Fibroblast of upper back skin (primary cell): ENCODE measurements at places on chromosomes 5 and 9.
A peak's percentile ranks its signal among the peaks of the same experiment; 100 is the strongest.

DNA sequence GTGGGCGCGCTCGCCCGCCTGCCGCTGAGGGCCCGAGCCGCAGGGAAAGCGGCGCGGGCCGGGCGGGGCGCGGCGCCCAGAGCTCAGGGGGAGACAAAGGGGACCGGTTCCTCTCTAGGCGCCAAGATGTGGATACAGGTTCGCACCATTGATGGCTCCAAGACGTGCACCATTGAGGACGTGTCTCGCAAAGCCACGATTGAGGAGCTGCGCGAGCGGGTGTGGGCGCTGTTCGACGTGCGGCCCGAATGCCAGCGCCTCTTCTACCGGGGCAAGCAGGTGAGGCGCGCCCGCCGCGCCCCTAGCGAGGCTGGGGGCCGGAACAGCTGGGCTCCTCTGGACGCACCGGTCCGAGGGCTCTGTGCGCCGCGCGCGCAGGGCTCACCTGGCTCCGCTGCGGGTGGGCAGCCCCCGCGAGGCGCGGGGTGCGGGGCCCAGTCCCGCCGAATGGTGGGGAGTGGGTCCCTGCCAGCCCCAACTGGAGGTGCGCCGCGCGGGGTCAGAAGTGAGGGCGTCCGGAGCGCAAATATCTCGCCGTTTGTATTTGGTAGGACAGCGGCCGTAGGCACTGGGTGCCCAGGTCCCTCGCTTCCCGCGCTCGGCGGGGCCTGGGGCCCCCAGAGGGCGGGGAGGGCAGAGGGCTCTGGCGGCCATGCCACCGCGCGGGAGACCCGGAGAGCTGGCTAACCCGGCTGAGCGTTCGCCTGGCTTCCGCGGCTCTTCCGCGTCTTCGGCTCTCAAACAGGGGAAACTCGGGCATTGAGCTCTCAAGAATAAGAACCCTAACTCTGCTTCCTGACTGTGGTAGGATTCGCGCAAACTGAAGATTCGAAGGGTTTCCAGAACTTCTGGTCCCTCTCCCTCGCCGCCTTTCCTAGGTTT is 607 bp downstream of the UHRF2 start:
- no peak for DNase-seq

DNA sequence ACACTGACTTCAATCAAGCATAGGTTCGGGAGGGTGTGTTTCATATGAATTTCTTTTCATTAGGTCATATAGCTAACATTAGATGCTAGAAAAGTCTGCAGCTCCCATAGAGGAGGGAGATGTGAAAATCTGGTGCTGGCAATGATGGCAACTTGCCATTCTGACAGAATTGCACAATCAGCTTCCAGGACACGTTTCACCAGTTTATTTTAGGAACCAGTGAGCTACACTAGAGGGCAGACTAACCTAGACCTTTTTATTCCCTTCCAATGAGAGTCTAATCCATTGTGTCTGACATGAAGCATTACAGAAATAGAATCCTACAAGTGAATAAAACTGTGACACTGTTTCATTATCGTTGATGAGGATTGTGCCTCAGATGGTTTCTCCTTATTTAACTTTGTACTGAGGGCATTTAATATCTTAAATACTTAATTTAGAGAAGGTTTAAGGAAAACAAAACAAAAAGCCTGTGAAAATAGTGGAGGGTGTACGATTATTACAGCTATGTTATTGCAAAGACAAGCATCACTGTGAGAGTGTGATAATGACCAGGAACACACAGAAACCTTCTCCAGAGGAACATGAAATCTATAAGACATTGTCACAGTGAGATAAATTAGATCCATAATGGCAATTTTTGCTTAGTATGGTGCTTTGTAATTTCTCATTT is 363.3 kb upstream of the RPS23 start:
- DNase-seq = peak; percentile 90

- DNase-seq = no peak
Measured at GRCh38 chr9:12735665-12736064, 39.2 kb upstream of the LURAP1L start.

- DNase-seq = no peak
Measured at GRCh38 chr5:74994826-74995225, 57.5 kb downstream of the GCNT4 start.

DNA sequence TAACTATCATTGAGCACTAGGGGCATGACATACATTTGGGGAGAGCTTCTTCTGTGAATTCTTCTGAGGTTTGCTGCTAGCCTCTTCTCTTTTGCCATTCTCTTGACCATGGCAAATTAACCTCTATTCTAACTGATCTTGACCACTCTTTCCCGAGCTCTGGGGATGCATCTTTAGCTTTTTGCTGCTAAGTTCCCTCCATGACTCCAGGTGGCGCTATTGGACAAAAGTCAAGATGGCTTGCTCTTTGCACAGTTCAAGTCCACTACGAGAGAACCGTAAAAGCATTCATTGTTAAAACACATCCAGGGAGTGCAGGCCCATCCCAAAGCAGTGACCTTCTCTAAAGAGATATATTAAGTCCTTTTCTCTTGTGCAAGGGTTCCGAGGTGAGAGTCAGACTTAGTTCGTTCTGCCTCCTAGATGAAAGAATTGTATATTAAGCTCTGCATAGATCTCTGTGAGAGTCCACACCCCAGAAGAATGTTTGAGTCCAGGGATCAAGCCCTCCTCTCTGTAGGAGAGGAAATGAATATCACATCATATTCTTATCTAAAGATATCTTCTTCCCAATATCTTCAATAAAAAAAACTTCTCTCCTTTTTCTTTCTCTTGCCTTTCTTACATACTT is 1152.9 kb upstream of the CDH6 start:
- DNase-seq = peak; percentile 33

DNA sequence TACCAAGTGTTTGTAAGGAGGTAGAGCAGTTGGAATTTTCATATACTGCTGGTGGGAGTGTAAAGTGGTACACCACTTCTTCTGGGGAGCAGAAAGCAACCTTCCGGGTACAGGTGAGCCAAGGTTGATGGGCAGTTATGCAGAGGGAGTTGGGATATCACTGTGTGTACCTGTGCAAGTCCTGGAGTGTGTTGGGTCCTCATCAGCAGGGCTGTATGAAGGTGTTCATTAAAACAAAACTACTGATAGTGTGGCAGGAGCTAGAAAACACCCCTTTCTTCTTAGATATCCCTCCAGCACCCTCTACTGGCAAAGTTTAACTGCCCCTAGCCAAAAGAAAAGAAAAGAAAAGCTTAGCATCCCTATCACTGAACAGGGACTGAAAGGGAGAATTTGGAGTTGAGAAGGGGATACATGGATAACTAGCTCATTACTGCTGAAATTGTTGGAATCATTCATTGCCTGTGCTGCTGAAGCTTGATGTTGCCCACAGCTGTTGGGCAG is 10.7 kb downstream of the MARCHF6 start:
- no peak for DNase-seq

DNA sequence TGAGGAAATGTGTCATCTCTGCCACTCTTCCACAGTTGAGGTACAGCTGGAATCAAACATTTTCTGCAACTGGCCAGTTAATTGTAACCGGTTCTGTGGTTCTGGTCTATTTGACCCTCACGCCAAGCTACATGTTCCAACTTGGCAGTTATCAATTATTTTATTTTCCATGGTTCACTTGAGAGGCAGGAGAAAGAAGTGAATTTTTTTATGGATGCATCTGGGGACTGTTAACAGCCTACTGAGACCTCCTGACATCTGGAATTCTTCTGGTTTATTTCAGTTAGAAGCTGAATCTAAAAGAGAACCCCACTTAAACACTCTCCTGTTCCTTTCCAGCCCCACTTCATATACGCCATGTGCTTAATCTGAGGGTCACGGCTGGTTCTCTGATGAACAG is 372.3 kb downstream of the DNAH5 start:
- DNase-seq = no peak

- peak; percentile 64 for DNase-seq
Measured at GRCh38 chr5:135135530-135136226, 101.7 kb upstream of the PITX1 start.

DNA sequence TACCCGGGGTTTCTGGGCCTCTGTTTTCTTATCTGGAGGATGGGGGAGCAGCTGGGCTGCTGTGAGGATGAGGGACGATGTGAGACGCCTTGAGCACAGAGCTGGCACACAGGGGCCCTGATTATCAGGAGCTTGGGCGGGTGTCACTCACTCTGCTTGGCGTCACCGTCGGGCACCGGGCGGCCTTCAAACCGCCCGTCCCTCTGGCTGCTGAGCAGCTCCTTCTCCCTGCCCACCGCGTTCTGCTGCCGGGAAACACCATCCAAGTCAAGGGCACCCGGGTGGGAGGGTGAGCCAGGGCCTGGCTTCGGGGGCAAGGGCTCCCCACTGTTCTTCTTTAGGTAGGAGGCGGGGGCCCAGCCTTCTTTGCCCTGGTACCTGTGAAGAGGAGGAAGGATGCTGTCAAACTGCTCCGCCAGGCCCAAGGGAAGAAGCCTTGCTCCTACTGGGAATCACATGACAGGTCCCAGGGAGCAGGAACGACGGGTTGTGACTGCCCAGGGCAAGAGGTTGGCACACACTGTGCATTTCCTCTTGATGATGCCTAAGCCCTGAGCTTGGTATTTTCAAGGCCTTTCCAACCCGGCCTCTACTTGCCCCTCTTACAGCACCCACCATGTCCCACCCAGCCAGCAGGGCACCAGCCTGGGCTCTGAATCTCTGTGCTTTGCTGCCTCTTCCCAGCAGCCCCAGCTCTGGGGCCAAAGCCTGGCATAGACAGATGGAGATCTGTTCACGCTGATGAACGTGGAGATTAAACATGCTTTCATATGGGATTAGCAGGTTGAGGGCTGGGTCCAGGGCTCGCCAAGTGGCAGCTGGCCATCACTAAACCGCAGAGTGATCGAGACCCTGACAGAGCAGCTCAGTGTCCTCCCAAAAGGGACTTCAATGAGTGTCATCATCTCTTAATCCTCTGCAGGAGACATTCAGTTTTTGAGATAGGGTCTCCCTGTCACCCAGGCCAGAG is 66.9 kb upstream of the UBTD2 start:
- no peak for DNase-seq

DNA sequence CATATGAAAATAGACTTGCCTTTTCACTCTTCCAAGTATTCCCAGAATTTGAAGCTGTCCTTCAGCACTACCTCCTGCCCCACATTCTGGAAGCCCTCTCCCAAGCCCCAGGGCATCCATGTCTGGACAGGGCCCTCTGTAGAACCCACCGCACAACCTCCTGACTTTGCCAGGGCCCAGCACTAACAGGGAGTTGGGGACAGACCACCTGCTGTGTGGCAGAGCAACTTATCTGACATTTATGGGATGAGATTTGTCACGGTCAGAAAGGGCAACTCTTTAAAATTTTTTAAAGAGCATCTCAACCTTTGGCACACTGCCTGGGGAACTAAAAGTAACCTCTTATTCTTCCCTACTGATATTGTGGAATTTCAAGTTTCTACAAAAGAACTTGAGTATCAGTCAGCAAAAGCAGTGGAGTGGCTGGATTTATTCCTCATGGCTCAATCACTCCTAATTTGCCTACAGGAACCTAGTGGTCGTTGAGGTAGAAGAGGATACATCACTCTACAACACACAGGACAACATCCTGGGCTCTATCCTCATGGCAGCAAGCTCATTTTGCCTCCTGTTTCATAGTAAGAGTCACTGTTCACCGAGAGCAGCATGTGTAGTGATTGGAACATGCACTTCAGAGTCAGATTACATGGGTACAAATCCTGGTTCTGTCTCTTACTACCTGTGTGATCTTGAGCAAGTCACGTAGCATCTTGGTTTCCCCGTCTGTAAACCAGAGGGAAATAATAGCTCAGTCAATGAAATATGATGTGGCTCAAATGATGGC is 285.3 kb downstream of the ENC1 start:
- DNase-seq = no peak

DNA sequence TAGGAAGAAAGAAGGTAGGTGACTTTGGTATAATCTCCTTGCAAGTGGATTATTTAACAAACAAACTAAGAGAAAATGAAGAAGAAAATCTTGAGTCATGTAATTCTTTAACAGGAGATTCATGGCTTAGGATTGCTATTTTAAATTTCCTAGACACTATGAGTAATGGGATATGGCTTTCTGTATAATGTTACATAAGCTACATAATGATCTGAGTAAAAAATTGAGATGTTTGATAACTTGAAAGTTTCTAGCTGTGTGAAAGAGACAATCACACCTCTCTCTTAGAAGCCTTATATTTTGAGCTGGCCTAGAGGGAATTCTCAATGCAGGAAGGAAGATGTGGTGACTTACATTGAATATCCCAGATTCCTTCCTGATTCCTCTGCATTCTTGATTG is 92.5 kb downstream of the CDH9 start:
- DNase-seq = peak; percentile 16

GRCh38 chr5:143453720-143454119 is 50.2 kb upstream of the NR3C1 start:
- DNase-seq = no peak

GRCh38 chr5:1169211-1170115 is 31.9 kb upstream of the SLC6A19 start:
- no peak for DNase-seq

DNA sequence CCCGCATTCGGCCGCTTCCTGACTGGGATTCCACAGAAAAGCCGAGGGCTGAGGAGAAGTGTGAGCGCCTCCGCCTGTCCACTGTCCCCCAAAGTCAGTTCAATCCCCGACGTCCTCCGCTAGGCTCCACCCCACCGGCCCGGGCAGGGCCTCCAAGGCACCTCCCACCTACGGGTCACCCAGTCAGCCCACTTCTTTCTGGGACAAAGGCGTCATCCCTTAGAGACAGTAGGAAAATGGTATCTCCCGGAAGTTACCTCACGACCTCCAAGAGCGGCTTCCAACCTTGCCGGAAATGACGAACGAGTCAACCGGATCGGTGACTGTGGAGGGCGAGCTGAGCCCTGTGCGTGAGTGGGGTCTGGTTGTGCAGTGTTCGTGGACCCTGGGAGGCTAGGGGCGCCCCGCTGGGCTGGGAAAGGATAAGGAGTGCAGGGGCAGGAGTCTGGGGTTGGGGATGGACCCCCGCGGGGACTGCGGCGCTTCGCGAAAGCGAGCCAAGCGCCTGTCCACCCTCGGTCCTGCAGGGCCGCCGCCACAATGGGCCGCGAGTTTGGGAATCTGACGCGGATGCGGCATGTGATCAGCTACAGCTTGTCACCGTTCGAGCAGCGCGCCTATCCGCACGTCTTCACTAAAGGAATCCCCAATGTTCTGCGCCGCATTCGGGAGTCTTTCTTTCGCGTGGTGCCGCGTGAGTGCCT is at the start of the genes GDF9 and UQCRQ:
Gene GDF9 (minus strand): TSS at position 128 of the 704 bp plus-strand sequence. CDS start 1,936 bp downstream, outside the sequence.
Gene UQCRQ (plus strand): TSS at position 301 of the 704 bp plus-strand sequence. CDS start 240 bp downstream, at position 541.
- peak; percentile 100 for DNase-seq

- no peak for DNase-seq
Measured at GRCh38 chr5:6774721-6775204, 61.5 kb downstream of the TENT4A start.

- no peak for DNase-seq
Measured at GRCh38 chr5:158970121-158970520, 129.6 kb downstream of the EBF1 start.

DNA sequence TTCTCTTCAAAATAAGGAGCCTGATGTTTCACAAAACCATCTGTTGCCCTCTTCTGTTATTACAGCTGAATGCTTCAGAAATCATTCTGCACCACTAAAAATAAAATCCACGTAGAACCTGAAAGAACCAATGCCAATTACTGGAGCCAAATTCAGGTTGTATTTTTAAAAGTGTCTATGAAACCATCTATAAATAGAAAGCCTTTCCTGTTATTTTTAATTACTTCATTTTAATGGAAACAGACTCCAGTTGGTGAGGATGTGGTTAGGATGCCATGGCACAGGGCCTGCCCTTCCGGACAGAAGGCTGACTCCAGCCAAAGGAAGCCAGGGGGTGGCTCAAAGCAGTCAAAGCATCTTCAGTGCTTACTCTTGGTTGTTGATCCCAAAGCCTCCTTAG is 119.8 kb downstream of the TENT4A start:
- no peak for DNase-seq
